ENCODE measurements at places on chromosomes 2 and 18.

- no peak for DNase-seq
Measured at GRCh38 chr2:78532762-78533379, 492.6 kb upstream of the REG3G start.

DNA sequence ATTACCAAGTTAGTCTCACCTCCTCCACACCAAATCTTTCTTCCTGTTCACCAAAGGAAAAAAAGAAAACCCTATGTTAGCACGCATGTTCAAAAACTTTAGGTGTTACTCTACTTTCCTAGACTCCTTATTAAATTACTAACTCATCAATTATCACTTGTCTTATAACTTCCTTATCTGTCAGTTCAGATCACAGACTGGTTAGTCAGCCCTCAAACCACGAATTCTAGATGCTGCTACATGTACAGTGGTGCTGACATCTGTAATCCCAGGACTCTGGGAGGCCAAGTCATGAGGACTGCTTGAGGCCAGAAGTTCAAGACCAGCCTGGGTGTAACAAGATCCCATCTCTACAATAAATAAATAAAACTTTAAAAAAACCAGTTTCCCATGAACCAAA lies 3.5 kb downstream of the YWHAQ start:
- no peak for DNase-seq

GRCh38 chr18:79410731-79411613 lies 15.2 kb downstream of the NFATC1 start:
- no peak for DNase-seq

DNA sequence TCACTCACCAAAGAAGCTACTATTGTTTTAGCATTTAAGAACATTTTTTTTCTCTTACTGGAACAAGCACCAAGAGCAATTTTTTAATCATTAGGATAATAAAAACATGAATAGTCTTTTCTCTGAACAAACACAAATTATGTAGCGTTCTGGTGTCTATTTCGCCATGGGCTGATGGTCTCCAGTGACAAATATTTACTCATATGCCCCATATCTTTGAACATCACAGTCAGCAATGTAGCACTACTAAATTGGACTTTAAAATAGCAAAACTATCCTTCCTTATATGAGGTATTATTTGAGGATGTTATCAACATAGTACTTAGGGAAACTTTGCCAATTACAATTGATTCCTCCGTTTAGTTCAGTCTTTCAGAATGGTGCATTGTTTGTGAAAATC lies 1326.0 kb upstream of the ZEB2 start:
- DNase-seq = no peak

DNA sequence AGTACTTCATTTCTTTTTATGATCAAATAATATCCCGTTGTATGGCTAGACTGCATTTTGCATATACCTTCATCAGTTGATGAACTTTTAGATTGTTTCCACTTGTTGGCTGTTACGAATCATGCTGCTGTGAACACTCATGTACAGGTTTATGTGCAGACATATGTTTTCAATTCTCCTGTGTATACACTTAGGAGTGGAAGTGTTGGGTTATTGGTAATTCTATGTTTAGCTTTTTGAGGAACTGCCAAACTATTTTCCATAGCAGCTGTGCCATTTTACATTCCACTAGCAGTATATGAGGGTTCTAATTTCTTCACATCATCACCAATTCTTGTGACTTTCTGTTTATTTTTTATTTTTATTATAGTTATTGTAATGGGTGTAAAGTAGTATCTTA lies 32.1 kb upstream of the LCLAT1 start:
- DNase-seq = no peak

GRCh38 chr2:172962824-172963223 lies 112.8 kb upstream of the MAP3K20 start:
- no peak for DNase-seq

DNA sequence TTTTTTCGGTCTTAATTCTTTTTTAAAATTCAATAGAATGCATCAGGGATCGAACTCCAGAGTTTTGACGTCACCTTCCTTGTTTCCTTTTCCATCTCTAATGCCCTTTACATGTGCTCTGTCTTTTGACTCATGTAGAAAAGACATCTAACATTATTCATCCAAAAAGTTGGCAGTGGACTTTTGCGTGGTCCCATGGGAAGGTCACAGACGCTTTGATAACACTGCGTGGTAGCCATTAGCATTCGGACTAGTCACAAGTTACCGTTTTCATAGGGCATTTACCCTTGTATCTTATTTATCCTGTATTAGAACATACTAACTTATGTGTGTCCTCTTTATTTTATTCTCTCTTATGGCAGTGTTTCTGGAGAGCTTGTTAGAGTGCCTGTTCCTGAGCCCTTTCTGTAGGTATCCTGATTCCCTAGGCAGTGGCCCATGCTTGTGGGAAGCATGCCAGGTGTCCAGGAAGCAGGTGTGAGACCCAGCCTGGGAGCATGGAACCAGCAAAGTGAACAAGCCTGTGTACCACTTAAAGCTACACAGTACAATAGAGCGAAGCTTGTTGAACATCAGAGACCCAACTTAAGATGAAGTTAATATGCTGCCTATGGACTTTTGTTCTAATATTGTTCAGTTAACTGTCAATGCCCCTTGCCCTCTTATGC lies 73.6 kb upstream of the RBM44 start:
- DNase-seq = no peak

GRCh38 chr2:234368861-234369261 lies 128.0 kb downstream of the ARL4C start:
- peak; percentile 92 for DNase-seq

DNA sequence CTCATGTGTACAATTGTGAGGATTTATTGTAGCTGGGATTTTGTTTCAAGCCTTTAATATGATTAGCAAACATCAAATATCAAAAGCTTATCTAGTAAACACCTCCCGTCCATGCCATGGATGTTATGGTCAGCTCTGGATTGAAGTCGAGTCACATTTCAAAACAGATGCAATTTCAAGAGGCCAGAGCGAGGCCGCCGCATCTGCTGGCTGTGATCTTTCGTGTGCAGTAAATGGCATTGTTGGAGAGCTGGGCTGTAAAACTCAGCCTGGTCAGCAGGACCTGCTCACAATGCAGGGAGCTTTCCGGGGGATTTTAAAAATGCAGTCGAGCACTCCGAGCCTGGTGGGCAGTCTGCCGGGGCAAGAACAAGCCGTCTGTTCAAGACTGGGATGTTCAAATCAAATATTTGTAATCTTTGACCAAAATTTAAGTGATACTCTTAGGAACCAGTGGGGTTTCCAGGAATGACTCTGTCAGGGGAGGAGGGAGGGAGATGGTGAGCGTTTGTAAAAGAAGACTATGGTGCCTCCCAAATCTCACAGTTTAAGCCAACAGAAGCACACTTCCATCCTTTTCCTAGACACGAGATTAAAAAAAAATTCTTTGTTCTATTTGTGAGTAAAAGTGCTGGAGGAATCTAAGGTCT lies 97.6 kb downstream of the MYCN start:
- DNase-seq = no peak

DNA sequence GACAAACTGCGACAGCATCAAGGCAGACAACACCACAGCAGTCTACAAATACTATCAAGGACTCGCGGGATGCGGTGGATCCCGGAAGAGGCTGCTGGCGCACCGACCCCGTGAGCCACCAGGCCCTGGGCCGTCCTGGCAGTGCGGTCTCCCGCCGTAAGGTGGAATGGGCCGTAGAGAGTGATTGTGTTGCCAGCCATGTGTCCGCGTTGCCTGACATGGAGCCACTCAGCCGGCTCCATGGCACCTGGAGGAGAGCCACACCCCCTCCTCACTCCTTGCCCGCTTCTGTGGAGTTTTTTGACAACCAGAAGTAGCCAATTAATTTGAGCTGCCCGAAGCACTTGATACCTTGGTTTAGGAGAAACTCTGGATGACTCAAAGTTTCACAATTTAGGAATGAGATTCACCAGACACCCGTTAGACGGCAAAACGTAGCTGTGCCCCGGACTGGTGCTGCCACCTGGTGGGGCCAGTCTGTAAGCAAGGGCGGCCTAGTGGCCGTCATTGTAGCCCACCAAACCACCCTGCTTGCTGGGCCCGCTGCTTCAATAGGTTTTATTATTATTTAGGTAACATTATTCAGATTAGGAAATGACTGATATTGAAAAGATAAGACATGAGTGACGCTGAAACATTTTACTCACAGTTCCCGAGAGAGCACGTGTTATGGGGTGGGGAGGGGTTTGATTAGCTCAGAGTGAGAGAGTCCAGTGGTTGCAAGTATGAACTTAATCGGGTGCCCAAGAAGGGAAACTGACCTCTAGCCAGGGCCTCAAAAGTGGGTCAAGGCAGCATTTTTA lies 10.2 kb upstream of the IMP4 start:
- DNase-seq = peak; percentile 88

DNA sequence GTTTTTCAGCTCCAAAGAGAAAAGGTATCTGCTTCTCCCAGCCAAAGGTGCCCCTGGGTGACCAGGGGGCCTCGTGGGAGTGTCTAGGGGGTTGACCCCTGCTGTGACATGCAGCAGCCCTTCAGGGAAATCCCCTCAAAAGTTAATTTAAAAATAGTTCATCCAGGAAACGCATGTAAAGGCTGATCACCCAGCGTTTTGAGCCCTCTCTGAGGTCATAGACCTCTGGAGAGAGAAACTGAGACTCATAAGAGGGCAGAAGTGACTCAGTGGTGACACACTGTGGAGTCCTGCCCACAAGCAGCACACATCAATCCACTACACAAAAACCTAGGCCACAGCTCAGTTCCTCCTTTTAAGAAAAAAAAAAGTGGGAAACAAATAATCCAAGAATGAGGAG lies 11.9 kb downstream of the GAL3ST2 start:
- no peak for DNase-seq

DNA sequence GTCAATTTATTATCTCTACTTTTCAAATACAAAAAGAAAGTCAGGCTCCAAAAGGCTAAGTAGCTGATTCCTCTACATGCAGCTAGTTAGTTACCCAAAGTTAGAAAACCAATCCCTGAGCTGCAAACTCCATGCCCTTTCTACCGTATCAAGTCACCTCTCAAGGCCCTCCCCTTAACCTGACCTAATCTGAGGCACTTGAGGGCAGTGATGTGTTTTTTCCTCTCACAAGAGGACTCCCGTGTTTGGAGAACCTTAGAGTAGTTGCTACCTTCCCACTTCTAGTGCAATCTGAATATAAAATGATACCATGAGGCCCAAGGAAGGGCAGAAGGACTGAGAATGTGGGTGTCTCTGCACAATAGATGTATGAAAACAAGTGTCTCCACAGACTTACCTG lies 907.9 kb upstream of the CELF4 start:
- DNase-seq = no peak

GRCh38 chr2:162103443-162104009 lies 29.5 kb upstream of the DPP4 start:
- no peak for DNase-seq

- DNase-seq = no peak
Measured at GRCh38 chr2:50491541-50492476, 540.1 kb downstream of the NRXN1 start.

GRCh38 chr18:13243363-13243762 lies 24.8 kb downstream of the LDLRAD4 start:
- no peak for DNase-seq

DNA sequence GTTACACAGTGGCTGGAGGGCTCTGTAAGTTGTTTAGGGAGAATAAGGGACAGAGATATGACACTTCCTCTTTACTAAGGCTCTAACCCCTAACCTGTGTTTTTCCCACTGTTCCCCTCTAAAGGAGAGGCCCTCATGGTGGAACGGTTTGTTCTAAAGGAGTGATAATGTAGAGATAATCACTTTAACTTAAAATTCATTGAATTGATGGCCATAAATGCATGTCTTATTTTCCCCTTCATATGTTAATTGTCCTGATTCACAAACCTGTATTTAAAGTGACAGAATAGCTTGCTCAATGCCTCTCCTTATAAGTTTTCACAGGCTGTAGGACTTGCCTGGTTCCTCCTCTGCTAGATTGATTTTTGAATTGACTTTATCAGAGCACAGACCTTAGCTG lies at the start of gene SERPINB12:
TSS of gene SERPINB12 (plus strand) at position 301 of the 400 bp plus-strand sequence. CDS start 13,791 bp downstream, outside the sequence.
- DNase-seq = no peak

- no peak for DNase-seq
Measured at GRCh38 chr18:37720663-37721062, 155.1 kb upstream of the CELF4 start.

GRCh38 chr2:233867993-233868532 lies at the start of gene MSL3B:
MSL3B (minus strand) TSS chr2:233868386.
- DNase-seq = no peak

DNA sequence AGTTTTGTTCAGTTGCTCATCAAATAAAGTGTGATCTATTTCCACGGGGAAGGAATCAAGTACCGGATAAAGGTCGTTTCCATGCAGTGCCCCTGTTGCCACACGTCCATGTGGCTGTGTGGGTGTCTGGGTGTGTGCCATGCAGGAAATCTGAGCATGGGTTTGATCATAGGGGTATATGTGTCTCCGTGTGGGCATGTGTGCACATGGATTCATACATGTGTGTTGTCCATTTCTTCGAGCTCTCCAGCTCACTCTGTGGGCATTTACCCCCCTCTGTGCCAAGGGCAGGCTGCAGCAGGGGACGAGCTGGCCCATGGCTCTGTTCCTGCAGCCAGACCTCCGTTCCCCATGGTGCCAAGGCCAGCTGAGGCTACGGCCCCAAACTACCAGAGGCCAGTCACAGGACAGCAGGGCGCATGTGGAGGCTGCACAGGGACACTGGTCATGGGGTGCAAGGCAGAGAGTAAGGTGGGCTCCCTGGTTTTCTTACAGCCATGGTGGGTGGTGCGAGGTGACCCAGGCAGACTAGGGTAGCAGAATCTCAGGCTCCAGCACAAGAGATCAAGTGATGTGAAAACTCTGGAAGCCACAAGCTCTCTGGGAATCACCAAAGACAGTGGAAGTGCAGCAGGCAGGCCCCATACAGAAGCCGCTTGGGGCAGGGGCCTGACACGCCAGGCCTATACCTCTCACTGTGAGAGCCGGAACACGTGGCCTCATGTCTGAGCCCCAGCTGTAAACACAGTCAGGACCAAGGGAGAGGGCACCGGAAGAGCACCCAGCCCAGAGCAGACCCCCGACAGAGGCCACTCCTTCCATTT lies 66.4 kb upstream of the RAB6C start:
- DNase-seq = no peak

DNA sequence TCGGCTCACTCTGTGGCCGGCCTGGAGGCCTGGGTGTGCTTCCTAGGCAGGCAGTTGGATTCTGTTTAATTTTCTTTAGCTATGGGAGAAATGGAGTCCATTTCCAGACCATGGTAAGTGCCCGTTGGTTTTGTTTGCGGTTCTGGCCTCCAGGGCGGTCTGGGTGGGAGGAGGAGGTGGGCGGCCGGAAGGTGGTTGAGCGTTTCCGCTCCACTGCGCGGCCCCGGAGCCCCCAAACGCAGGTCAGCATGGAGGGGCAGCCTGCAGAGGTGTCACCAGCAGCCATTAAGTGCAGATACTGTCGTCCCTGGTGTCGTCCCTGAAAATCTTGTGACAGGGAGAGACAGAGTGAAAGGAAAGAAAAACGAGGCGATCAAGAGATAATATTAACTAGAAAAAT lies 303.9 kb downstream of the GBX2 start:
- no peak for DNase-seq

- no peak for DNase-seq
Measured at GRCh38 chr2:129771418-129772189, 207.9 kb upstream of the RAB6C start.
